T-helper 22 cell (primary cell): ENCODE measurements at places on chromosomes 3 and 15.

DNA sequence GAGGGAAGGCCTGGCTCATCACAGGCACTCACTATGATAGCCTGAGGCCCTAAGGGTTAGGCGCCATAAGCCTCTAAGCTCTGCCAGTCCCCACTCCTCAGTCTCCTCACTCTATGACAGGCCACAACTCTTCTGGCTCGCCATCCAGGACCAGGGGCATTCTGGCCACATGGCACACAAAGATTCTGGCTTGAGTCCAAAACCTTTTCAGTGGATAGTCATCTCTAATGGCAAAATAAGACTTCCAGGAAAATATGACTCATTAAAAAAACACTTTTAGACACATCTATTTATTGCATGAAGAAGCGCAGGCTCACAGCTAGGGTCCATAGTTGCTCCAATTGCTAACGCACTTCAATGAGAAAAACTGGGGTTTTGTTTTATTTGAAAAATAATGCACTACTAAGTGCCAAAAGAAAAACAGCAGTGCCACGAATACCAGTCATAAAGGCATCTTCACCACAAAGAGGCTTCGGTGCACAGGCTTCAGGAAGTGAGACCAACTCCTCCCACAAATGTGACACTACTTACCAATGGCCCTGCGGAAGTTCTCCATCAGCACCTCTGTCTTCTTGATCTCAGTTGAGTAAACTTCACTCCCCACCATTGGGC lies 11.1 kb downstream of the RUVBL1 start:
- DNase-seq: peak; percentile 36

DNA sequence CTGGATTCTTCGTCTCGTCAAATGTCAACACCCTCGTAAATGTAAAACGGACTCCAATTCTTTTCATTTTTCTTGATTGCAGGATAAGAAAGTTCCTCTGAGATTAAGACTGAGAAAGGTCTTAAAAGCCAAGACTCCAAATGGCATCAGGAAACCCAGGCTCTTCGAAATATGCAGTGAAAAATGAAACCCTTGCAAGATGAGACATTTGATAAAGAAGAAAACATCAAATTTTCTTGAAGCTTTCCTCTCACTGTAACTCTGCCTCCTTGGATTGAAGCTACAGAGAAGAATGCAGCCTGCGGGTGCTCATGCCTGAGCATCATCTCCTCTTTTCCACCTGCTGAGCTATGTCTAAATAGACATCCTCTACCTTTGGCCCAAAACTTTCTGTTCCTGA lies 342.4 kb upstream of the THBS1 start:
- no peak for DNase-seq

DNA sequence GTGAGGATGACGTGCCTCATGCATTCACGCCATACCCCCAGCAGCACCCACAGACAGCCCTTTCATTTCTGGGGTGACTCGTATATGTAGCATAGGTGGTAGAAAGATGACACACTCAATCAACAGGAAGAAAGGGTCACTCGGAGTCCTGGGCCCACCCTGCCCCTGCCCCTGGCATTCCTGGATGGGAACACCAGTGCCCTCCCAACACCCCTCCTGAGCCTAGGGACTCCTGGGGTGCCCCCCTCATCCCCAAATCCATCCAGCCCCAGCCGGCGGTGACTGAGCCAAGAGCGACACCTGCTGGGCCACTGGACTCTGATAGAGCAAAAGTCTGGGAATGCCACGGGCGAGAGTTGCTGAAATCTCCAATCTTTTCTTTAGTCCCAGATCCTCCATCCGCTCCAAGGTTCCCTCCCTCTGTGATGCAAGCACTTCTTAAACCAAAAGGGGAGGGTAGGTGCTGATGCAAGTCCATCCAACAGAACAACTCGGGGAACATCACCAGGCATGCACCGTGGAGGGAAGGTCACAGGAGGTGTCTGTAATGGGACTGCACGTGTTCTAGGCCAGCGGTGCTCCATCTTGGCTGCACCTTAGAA lies 31.1 kb downstream of the ACAN start:
- DNase-seq: no peak

GRCh38 chr3:27584874-27585273 lies 100.7 kb upstream of the SLC4A7 start:
- DNase-seq: no peak

DNA sequence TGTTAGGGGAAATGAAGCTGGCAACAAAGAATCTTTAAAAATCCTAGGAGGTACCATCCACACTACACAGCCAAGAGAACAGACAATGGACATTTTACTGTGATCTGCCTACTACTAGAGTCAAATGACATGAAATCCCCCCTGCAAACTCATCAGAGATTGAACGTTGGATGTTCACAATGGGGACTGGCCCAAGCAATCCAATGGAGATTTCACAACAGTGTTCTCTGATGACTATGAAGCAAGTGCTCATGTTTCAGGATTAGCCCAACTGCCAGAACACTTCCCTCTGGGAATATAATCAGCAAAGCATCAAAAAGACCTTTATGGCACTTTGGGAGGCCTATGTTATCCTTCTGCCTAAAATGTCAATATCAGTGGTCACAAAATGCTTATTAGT lies 97.8 kb downstream of the IGSF11 start:
- DNase-seq: no peak

GRCh38 chr3:49173792-49174170 lies 2.4 kb downstream of the KLHDC8B start:
- DNase-seq: no peak
